ENCODE measurements at places on chromosomes 1 and 21.

- no peak for DNase-seq
These were observed 27.3 kb downstream of the GPR157 start for GRCh38 chr1:9101510-9102146.

DNA sequence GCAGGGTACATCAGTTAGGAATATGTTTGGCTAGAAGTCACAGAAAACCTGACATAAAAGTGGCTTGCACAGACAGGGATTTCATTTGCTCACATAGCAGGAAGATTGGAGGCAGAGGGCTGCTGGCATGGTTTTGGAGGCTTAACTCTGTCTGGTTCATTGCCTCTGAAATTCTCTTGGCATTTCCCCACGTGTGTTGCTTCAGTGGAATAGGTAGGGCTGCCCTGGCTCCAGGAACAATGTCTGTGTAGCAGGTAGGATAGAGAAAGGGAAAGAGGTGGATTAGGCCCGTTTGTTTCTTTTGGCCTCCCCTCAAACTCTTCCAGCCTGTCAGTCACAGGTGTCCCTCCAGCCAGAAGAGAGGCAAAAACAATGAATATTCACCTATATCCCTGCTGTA lies 20.5 kb upstream of the SIPA1L2 start:
- DNase-seq: no peak

- peak; percentile 42 for DNase-seq
These were observed 488 bp downstream of the SLC35D1 start for GRCh38 chr1:67053535-67053784.

GRCh38 chr1:201587729-201588128 lies 48.8 kb downstream of the NAV1 start:
- DNase-seq: no peak
